ENCODE measurements at places on chromosomes 1 and 21.

DNA sequence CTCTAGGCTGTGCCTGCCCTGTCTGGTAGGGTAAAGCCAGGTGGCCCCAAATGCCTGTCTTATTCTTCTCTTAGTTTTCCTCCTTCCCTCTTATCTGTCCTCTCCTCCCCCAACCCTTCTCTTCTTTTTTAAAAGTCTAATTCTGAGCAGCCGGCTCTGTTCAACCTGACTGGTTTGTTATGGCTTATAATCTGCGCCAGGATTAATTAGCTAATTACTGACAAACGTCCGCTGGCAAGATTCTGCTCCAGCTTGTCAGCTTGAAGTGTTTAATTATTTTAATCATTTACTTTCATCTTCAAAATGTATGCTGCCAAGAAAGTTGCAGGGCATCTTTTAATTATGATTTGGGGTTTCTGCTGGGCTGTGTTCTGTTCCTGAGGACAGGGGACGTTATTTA is 27.2 kb upstream of the PSMB2 start:
- DNase-seq = no peak

DNA sequence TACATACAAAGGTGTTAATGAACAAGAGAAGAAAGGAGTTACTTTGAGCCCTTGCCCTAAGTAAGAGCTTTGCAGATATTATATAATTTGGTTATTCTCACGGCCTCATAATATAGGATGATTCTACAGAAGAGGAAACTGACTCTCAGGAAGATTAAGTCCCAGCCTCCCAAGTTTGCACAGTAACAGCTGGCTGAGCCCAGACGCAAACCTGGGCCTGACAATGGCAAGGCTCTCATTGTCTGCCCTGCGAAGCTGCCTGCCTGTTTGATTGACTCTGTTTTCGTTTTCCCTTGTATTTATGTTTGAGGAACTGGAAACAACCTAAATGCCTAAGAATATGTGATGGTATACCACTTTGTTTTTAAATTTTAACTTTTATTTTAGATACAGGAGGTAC is 76.2 kb upstream of the PGBD5 start:
- DNase-seq = no peak

GRCh38 chr1:106768501-106768900 is 288.0 kb upstream of the PRMT6 start:
- DNase-seq = no peak

DNA sequence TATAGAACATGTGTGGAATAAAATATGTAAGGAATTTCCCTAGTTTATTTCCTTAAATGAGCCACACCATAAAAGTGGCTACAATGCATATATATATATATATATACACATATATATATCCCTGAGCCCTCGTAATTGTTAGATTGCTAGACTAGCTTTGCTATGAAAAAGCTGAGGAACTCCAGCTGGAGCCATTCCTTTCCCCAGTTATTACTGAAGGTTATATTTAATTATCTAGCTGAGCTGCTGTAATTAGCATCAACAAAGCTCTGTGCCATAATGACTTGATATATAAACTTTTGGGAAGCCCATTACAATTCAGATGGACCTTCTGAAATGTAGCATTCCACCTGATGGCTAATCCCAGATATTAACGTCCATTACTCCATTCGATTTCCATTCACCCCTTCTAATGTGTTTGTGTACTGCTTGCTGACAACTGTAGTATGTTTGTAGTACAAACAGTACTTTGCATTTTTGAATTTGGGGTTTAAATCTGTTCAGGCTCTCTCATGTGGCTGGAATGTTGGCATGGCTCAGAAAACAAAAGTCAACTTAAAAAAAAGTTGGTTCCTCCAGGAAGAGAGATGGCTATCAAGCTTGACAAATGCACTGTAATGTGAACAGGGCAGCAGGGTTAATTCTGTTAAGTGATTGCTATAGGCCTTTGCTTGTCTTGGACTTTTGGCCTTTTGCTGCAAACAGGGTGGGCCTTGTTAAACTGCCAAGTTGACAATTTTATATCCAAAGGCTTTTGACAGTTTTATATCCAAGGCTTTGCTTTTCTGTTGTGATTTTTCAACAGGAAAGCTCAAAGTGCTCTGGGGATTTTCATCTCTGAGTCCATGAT is 170.0 kb downstream of the LTN1 start:
- no peak for DNase-seq

- no peak for DNase-seq
These were observed 89.2 kb upstream of the WNT4 start for GRCh38 chr1:22231995-22232690.

GRCh38 chr1:9559673-9560072 is 20.4 kb downstream of the SLC25A33 start:
- DNase-seq = no peak

DNA sequence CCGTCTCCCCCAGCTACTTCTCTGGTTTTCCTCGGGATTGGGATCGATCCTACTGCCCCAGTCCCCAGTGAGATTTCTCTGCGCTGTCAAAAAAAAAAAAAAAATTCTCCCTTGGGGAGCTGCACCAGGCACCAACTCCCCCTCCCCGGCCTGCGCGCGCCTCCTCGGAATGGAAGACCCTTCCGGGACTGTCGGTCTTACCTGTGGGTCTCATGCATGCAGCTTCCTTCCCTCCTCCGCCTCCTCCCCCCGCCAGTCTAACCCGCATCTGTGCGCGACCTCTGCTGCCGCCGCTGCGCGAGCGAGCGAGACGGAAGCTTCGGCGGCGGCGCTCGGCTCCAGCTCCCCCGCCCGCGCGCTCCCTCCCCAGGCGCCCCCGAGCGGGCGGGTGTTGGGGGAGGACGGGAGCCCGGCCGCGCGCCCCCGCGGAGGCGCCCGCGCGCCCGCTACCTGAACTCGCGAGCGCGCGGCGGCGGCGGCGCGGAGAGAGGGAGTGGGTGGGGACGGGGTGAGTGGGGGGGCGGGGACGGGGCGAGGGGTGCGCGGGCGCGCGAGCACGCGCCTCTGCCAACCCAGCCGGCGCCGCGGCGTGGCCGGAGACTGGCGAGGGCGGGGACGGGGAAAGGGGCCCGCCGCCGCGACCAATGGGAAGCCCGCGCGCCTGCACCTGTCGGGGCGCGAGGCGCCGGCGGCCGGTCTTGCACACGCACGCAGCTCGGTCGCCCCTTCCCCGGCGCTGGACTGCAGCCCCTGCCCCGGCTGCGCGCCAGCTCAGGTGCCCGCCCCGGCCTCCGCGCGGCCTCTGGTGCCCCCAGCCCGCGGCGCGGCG is at the start of gene SUSD4:
Gene SUSD4 (minus strand): TSS at position 321 of the 829 bp plus-strand sequence. CDS start 751 bp downstream, outside the sequence.
- DNase-seq = no peak
